Stimulated activated CD4-positive, alpha-beta T cell treated with anti-CD3 and anti-CD28 coated beads, Interleukin-1b, Interleukin-23, amount 100 ng/mL, for 4 hours (primary cell): ENCODE measurements at places on chromosomes 2 and 18.

GRCh38 chr2:132654968-132655367 is 15.0 kb downstream of the LYPD1 start:
- DNase-seq, result no peak

DNA sequence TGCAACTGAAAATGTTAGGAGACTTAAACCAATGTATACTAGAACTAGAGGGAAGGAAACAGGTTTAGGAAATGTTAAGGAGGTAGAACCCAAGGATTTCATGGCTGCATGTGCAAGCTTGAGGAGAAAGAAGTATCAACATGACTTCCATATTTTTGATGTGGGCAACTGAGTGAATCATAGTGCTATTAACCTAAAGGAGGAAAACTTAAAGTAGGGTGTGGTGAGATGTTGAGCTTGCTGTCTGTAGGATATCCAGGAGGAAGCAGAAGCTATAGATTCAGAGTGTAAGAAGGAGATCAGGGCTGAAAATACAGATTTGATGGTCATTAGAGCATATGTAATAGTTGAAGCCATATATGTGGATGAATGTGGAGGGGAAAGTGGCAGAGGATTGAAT is 31.5 kb downstream of the NDC80 start:
- no peak for DNase-seq

GRCh38 chr2:53505826-53506225 is 261.8 kb upstream of the CHAC2 start:
- DNase-seq, result no peak

GRCh38 chr2:223976635-223977226 is 19.5 kb downstream of the MRPL44 start:
- DNase-seq, result no peak

- DNase-seq, result no peak
Measured at GRCh38 chr2:51014759-51015158, 17.2 kb downstream of the NRXN1 start.

GRCh38 chr2:176291809-176292283 is 22.6 kb downstream of the MTX2 start:
- no peak for DNase-seq

DNA sequence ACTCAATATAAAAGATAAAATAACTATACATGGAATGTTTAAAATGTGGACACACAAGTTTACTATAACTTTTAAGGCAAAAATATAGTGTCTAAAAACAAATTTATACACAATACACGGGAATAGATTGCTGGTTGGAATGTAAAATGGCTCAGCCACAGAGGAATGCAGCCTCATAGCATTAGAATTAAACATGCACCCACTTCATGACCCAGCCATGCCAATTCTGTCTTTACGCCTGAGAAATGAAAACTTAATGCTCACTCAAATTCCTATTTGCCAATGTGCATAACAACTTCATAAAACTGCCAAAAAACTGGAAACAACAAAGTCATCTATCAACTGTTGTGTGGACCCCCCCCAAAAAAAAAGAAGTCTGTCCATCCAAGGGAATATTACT is 1006.6 kb upstream of the POU3F3 start:
- no peak for DNase-seq

- DNase-seq, result no peak
Measured at GRCh38 chr2:99988599-99988998, 153.8 kb downstream of the AFF3 start.

GRCh38 chr2:18927525-18928232 is 338.3 kb upstream of the NT5C1B start:
- no peak for DNase-seq
